ENCODE measurements at places on chromosomes 12 and 14.

GRCh38 chr14:101959277-101959676, 5.1 kb upstream of the DYNC1H1 start:
- DNase-seq: no peak

- DNase-seq: no peak
These were observed 475 bp upstream of the PCNX1 start for GRCh38 chr14:70906793-70907175.

GRCh38 chr12:132046561-132046960, 96.8 kb downstream of the EP400 start:
- no peak for DNase-seq

GRCh38 chr12:124002021-124002644, 29.1 kb downstream of the ZNF664 start:
- no peak for DNase-seq

DNA sequence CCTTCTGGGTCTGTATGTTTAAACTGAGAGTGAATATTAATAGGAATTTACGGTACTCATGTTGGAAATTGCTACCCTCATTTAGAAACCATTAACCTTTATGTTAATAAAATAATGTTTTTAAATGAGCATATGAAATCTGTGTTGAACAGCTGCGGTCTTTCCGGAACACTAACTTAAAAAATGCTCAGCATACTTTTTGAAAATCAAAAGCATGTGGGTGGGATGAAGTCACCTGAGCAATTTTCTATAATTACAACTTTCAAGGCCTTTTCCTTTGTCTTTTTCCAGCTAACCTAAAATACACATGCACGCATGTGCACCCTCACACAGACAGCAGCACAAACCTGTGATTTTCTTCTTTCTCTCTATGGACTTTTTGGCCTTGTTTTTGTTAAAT, 39.8 kb downstream of the BORCS5 start:
- no peak for DNase-seq

Measured in stimulated activated CD4-positive, alpha-beta T cell treated with anti-CD3 and anti-CD28 coated beads, Interleukin-1b, Interleukin-23, amount 100 ng/mL, for 1 hour (primary cell).